BJ (cell line): ENCODE measurements at places on chromosomes 13 and 19.

GRCh38 chr13:89627996-89628395 is 1719.5 kb upstream of the MIR17HG start:
- no peak for DNase-seq

- DNase-seq: no peak
These were observed 158.4 kb downstream of the RNF17 start for GRCh38 chr13:24922387-24922744.

DNA sequence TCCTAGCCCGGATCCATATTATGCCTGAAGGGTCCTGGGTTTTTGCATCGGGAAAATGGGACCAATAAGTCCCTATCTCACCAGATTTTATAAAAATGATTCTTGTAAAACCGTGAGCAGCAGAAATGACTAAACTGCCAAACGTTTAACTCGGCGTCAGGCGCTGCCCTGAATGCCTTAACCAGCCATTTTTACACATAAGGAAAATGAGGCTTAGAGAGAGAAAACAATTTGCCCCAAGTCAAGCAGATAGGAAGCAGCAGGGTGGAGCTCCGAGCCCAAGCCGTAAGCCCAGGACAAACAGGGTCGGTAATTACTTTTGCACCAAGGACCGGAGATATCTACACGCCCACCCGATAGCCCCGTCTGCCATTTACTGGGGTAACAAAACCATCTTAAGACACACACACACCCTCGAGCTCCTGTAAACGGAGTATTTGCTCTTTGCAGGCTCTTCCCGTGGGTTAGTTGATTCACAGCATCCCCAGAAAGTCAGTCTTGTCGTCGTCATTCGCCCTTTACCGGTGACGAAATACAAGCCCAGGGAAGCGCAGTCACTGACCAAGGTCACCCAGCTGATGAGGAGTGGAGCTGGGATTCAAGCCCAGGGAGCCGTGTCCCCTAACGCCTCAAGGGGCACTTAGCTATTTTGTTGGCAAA is 16.0 kb upstream of the MRI1 start:
- no peak for DNase-seq

DNA sequence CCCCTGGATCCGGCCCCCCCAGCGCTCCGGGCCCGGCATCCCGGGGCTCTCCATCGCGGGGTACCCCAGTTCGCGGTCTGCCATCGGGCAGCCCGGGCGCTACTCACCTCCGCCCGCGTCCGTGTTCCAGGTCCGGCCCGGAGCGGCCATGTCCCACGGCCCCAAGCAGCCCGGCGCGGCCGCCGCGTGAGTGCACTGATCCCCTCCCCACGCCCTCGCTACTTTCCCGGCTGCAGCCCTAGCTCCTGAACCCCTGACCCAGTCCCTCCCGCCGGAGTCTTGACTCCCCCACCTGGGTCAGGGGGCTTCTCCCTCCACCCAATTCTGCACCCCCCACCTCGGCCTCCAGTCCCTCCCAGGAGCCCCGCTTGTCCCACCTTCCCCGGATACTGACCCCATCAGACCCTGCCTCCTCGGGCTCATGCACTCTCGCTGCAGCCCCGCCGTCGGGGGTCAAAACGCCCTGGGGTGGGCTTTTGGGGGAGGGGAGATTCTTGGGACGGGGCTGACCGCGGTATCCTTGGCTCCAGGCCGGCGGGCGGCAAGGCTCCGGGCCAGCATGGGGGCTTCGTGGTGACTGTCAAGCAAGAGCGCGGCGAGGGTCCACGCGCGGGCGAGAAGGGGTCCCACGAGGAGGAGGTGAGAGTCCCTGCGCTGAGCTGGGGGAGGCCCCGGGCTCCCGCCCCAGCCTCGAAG is 566 bp downstream of the HMG20B start:
- DNase-seq: no peak

DNA sequence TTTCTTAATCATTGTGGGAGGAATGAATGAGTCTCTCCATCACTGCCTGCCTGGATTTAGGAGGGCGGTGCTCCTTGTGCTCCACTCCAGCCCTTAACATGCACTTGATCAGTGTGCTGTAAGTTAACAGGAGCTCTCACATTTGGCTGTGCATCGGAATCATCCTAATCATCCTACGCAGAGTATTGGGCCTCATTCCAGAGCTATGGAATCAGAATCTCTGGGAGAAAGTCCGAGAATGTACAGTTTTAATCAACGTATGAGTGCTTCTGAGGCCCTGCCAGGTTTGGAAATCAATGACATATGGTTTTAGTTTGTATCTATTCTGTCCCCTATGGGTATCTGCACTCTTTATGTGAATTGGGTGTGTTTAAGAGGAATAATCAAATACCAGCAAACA is 34.9 kb upstream of the DCLK1 start:
- DNase-seq: no peak

- no peak for DNase-seq
These were observed 7.5 kb downstream of the BLVRB start for GRCh38 chr19:40457953-40458596.

DNA sequence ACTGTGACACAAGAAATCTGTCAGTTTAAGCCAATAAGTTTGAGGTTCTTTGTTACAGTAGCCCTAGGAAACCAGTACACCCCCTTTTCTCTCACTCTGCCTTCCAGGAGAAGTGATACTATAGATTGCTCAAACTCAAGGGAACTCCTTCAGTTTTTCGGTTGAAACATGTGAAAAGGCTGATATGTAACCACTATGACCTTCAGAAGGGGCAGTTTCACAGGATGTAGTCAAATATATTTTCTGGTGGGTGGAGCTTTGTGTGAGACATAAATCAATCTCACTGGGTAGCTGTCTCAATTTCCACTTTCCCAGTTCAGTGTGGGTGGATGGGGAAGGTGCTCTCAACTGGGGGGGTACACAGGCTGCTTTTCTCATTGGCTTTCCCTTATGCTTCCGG is 41.7 kb downstream of the HTR2A start:
- no peak for DNase-seq

DNA sequence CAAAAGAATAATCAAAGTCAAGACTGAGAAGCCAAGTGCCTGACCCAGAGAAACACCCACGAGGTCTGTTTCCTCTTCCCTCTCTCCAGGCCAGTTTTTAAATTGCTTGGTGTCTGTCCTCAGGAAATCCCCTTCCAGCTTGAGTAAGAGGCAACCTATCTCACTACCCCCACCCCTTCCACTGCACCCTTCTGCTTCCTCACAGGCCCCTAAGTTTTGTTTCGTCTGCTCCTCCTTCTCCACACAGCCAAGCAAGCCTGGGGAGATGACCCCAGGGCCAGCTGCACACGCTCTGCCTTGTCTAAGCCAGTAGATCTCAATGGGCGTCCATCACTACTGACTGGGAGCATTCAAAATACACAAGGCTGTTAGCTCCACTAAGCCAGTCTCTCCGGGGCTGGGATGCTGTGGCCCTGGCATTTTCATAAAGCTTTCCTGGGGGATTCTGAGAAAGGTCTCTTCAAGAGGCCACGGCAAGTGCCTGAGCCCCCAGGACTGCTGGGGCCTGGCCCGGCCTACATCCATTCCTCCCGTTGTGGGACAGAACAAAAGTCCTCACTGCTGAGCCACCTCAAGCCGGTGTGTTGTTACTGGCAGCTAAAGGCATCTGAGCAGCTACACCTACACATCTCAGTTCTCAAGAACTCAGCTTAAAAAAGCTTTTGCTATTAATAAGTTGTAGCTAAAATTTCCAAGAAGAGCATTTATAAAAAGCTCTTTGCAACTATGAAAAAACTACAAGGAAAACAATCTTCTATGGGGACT is 14.9 kb upstream of the IL4I1 start:
- DNase-seq: no peak

- no peak for DNase-seq
These were observed 528 bp downstream of the ZNF8 start for GRCh38 chr19:58279042-58279924.

DNA sequence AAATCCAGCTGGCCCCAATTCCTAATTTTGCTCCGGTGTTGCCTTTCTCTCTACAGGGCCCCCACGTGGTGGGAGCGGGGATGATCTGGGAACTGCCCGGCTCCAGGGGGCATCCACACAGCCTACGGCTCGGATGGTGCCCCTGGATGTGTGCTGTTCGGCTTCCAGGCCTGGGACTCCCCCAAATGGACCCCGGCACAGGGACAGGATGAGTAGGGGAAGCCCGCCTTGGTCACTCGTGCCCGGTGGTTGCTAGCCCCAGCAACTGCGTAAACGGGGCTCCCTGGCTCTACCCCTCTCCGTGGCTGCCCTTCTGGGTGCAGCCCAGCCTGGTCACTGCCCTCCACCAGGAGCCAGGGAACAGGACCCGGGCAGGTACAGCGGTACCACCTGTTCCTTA is 111.5 kb downstream of the TEX26 start:
- no peak for DNase-seq

- no peak for DNase-seq
These were observed 68.7 kb upstream of the CACNA1A start for GRCh38 chr19:13574933-13575332.

- no peak for DNase-seq
These were observed 36.1 kb downstream of the ACTN4 start for GRCh38 chr19:38683393-38684077.

GRCh38 chr13:73111331-73111730 is 52.5 kb downstream of the KLF5 start:
- no peak for DNase-seq

- DNase-seq: no peak
These were observed 220.8 kb upstream of the MAB21L1 start for GRCh38 chr13:35697186-35697730.

DNA sequence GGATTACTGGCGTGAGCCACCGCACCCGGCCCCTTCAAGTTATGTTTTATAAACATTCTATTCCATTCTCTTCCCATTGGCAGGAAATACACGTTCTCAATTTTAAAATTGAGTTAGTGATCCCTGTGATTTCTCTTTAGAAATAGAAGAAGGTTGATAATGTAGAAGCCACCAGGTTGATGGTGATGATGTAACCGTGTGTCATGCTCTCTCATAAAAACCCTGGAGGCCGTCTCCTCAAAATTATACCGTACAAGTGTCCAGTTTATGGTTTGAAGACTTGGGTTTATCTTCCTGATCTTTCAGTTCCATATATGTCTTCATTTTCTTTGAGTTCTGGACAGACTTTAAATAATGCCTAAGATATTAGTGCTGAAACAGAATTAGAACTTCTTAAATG is 32.2 kb downstream of the COG3 start:
- no peak for DNase-seq

DNA sequence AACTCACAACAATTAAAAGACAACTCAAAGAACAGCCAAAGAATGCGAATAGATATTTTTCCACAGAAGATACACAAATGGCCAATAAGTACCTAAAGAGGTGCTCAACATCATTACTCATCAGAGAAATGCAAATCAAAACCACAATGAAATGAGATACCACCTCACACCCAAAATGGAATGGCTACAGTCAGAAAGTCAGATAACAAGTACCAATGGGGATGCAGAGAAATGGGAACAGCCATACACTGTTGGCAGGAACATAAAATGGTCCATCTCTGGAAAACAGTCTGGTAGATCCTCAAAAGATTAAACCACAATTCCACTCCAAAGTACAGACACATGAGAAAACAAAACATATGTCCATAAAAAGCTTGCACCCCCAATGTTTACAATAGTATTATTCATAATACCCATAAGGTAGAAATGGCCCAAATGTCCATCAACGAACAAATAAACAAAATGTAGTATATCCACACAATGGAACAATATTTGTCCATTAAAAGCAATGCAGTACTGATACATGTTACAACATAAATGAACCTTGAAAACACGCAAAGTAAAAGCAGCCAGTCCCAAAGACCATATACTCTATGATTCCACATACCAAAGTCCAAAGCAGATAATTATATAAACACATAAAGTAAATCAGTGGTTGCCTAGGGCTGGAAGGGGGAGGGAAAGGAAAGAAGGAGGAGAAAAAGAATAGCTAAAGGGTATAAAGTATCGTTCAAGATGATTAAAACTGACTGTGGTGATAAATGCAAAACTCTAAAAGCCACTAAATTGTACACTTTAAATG is 19.6 kb downstream of the USP12 start:
- no peak for DNase-seq

GRCh38 chr13:53206455-53206854 is 177.8 kb downstream of the OLFM4 start:
- DNase-seq: no peak
